ENCODE measurements at places on chromosomes 6 and 20.

DNA sequence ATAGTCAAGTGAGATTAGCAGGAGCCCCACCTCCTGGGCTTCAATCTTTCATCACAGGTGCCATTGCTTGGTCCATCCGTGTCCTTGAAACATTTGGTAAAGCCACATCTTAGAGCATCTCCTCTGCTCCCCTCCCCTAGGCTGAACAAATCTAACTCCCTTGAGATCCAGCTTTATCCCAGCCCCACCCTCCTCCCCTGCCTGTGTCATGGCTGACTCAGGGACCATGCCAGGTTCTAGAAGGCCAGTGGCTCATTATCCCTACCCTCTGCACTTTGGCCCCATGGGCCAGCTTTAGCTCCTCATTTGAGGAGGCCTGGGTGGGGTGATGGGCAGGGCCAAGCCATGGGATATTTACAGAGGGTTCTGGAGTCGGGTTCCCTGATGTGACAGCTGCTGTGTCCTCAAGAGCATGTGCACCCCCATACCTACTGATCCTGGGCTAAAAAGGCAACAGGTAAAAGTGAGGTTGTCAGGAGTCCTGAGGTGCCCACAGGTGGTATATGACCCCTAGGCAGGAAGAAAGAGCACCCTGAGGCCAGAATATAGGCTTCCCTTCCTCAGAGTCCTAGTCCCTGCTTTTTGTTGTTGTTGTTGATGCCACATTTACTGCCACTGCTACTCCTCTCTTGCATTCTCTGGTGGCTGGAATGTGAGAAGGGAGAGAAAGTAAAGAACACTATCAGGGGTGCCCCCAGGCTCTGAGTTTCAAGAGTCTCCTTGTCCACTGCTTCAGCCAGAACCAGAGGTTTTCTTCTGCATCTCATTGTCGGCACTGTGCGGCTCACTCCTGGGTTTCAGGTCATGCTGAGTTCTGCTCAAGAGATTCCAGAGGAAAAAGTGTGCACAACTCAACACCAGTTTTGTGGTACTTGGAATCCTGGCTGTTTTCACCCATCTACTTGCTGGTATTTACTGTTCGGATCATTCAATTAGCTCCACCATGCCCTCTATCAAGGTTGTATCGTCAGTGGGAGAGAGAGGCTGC is 228.4 kb downstream of the LRFN2 start:
- no peak for DNase-seq

- peak; percentile 78 for DNase-seq
Measured at GRCh38 chr6:6875818-6876470, 231.8 kb upstream of the RREB1 start.

DNA sequence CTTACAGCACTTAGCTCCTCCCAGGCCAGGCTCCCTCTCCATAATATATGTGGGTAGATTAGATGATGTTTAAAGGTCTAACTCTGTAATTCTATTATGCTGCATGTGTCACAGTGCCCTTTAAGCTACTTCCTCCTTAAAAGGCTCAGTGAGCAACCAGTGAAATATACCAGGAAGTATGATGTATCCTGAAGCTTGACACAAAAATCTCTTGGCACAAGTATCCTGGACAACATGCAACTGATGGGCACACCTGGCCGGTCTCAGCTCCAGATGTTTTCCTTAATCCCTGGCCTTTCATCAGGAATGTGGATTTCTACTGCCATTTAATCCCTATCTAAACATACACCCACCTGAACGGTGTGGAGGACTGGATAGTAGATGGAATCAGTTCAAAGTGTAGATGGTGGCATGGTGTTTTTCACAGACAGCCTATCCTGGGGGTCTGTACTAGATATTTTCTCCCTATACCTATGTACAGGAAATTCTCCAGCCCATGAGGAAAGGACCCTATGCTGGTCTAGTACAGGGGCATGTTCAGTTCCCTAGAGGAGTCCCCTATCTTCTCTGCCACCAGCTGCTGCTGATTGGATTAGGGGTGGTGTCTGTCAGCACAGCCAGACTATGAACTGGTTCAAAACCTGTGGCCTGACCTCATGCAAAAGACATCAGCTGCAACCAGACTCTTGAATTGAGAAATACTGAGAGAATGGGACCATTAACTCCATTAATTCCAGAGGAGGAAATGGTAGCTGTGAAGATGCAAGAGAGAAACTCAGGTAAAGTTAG is 59.4 kb upstream of the CITED2 start:
- DNase-seq, result peak; percentile 10

DNA sequence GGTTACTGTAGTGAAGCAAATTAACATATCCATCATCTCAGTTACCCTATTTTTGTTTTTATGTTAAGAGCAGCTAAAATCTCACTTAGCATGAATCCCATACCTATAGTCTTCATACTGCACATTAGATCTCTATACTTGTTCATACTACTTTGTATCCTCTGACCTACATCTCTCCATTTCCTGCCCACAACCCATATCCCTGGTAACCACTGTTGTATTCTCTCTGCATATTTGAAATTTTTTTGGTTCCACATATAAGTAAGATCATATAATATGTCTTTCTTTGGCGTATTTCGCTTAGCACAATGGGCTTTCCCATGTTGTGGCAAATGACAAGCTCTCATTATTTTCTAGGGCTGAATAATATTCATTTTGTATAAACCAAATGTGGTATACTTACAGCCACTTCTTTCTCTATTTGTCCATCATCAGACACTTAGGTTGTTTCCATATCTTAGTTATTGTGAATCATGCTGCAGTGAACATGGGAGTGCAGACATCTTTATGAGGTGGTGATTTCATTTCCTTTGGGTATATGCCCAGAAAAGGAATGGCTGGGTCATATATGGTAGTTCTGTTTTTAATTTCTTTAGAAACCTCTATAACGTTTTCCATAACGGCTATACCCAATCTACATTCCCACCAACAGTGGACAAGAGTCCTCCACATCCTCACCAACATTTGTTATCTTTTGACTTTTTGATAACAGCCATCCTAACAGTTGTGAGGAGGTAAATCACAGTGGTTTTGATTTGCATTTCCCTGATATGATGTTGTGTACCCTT is 39.8 kb downstream of the BACH2 start:
- peak; percentile 75 for DNase-seq

DNA sequence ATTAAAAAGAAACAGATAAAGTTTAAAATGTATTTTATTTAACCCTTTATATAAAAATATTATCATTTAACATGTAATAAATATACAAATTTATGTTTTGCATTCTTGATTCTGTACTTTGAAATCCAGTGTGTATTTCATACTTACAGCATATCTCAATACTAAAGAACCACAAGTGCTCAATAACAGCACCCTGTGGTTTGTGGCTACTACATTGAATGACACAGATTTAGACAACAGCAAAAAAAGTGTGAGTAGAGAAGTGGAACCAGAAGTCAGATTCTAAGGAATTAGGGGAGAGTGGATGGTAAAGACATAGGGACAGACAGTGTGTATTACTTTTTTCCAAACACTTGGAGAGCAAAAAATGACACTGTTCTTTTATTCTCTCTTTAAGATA is 524.5 kb downstream of the BMP2 start:
- DNase-seq, result no peak

- no peak for DNase-seq
Measured at GRCh38 chr6:18045507-18045906, 58.1 kb upstream of the KIF13A start.

DNA sequence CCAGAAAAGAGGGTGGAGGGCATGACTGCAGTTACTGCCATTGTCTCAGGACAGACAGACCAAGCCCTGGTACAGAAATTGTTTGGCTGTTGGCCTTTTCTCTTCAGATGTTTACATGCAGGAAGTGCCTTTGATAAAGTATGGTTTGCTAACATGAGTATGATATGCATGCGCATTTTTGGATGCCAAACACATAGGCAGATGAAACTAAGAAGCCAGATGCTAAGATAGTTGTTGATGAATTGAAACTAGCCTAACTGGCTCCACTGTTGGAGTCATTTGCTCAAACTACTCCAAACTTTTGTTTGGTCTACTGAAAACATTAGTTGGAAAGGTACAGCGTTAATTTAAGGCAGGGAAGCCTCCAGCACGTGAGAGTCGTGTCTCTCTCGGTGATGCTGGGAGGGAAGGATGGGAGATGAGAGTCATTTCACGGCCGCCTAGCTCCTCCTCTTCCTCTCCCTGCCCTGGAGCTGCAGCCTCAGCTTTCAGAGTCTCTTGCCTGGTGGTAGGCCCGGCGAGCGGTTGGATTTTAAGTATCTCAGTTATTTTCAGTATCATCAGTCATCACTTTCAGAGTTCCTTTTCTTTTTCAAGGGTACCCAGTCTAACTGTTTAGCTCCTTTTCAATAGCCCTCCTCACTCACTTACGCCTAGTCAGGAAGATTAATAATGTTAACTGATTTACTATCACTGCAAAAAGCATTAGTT is 29.7 kb downstream of the RREB1 start:
- DNase-seq, result peak; percentile 62

DNA sequence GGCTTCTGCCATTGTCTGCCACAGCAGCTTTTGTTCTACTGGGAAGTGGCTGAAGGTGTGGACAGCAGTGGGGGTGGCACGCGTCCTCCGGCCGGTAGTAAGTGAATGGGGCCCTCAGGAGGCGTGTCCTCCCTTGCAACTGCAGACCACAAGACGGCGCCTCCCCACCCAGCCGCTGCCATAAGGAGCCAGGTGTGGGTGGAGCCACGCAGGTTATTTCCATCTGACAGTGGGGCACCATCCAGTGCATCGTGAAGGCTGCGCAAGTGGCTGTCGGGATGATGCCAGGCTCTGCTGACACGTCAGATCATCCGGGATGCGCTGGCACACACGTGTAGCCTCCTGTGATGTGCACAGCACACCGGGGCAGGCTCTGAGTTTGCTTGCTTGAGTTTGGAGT is 379.7 kb downstream of the CDH4 start:
- no peak for DNase-seq

DNA sequence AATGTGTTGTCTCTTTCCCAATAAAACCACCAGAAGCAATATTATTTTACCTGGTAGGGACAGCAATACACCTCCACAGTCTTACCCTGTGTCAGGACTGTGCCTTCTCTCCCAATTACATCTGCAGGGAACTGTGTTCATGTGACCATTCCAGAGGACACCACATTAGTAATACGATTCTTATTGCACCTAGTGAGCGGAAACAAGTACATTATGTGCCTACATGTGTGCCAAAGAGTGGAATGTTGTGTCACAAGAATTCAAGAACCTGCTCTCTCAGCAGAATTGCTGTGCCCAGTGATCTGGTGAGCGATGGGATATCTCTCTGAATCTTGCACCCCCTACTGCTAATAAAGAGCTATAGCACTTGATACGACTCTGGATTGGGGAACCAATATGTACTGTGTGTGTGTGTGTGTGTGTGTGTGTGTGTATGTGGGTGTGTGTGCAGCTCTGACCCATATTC is 57.4 kb upstream of the FOXC1 start:
- no peak for DNase-seq

GRCh38 chr20:45987108-45987780 is 15.2 kb upstream of the ZNF335 start:
- DNase-seq, result peak; percentile 81

DNA sequence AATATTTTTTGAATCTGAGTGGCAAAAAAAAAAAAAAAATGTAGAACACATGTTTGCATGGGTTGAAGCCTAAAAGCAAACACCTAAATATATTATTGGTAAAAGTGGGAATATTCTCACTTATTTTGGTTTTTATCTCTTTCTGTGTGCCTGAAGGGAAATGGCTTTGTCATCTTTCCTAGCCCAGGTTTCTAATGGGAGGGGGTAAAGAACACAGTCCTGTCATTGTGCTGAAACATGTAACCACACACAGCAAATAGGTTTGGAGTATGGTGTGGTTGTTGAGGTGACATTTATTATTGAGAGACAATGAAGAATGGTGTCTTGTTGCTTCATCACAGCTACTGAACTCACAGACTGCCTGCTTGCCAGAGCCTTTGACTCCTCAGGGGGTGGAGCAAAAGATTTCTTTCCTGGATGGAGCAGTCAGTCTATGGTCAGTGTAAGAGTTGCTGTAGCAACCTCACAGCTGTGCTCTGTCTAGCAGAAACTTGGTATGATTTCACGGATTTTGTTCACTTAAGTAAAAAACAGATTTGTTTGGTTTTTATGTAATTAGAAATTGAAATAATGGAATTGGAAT is 70.2 kb downstream of the CEP57L1 start:
- DNase-seq, result peak; percentile 43

Data from A172 (cell line).